ENCODE measurements at places on chromosomes 3 and 15. TPM values are rescaled to one million over a fixed set of nuclear protein-coding genes. Genes with fewer than 3 reads are reported as not detected.

The NTRK3 gene
- total RNA-seq, result not detected

The STRA6 gene
- not detected for total RNA-seq

The C2CD4A gene
- not detected for total RNA-seq

The ALS2CL gene
- total RNA-seq, result 89.0 TPM

The CHP1 gene
- 171 TPM for total RNA-seq

The LRTM1 gene
- total RNA-seq, result not detected

The PPP2R3A gene
- total RNA-seq, result 10.5 TPM

The CYP1A1 gene
- total RNA-seq, result 1.0 TPM

The TRIM71 gene
- total RNA-seq, result not detected

The IQCH gene
- total RNA-seq, result 2.4 TPM

The SCAMP5 gene
- under 0.01 TPM for total RNA-seq

The RASGRF1 gene
- not detected for total RNA-seq

The VGLL3 gene
- 0.65 TPM for total RNA-seq

The SPSB4 gene
- 0.04 TPM for total RNA-seq

The CEP97 gene
- total RNA-seq, result 6.6 TPM
